ENCODE measurements at places on chromosomes 7 and 10.

DNA sequence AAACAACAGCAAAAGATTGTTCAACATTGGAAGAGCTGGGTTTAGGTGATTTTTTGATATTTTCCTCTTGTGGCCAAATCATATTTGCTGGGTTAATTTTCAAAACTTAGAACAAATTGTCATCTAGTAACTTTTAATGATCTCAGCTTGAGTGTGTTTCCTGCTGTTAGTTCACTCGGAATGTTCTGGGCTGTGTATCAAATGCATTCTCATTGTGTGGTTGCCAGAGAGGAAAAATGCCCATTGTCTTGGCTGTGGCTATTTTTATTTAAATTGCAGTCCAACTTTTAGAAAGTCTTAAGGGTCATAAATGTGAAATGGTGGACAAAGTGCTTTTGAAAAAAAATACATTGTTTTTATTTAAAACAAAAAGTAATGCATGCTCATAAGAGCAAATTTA is 542.0 kb downstream of the TNS3 start:
- DNase-seq = no peak

DNA sequence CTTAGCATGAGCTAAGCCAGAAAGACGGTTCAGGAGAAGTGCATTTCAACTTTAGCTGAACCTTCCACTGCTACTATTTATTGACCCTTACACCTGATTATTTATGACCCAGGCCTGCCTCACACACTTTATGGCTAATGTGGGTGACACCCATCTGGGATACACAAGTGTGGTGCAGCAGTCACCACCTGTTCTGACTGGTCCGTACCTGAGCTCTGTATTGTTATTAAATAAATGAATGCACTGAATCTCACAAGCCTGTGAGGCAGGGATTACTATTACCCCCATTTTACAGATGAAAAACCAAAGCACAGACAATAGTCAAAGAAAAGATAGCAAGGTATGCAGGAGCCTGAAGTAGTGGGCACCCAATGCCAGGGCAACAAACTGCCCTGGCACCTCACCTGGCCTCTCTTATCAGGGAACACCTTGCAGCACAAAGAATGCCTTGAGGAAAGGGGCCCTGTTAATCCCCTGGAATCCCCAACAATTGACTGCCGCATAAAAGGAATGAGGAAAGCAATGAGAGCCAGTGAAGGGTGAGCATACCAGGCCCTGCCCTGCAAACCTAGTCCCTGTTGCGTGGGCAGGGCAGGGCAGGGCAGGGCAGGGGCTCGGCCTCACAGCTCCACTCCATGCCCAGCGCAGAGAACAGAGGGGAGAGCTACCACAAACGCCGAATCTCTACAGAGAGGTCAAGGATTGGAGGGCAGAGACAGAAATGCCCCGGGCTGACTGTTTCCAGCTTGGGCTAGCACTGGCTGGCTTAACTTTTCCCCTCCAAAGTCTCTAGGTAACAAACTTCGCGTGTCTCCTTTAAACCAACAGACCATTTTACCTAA is 1.3 kb downstream of the ANXA11 start:
- no peak for DNase-seq

DNA sequence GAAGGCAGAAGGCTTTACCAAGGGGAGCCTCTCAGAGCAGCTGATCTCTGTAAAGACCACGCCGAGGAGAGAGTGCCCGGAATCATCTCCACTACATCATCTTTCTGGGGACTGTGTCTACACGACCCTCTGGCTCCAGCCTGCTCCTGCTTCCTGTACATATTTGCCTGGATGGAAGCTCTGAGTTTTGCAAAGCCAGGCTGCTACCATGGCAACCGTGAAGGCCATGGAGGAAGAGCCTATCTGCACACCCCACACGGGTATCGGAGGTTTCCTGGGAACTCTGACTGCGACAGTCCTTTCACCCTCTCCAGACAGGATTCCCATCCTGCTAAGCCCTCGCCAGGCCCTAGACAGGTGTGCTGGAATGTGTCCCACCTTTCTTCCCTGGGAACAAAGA is 83.4 kb upstream of the TNRC18 start:
- no peak for DNase-seq

DNA sequence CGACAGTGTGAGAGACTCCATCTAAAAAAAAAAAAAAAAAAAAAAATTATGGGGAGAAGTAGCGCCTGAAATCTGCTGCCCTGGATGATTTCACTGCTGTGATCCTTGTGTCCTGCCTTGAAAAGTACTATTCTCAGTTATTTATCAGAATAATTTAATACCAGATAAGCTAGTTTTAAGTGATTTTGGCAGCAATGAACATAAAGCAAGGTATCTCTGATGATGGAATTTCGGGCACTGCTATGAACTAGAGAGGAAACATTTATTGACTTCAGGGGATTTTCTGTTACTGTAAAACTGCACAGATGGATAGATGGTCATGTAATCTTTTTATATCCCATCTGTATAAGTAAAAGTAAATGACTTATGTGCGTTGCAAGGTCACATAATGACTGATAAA is 619.1 kb upstream of the ANKRD30A start:
- no peak for DNase-seq

DNA sequence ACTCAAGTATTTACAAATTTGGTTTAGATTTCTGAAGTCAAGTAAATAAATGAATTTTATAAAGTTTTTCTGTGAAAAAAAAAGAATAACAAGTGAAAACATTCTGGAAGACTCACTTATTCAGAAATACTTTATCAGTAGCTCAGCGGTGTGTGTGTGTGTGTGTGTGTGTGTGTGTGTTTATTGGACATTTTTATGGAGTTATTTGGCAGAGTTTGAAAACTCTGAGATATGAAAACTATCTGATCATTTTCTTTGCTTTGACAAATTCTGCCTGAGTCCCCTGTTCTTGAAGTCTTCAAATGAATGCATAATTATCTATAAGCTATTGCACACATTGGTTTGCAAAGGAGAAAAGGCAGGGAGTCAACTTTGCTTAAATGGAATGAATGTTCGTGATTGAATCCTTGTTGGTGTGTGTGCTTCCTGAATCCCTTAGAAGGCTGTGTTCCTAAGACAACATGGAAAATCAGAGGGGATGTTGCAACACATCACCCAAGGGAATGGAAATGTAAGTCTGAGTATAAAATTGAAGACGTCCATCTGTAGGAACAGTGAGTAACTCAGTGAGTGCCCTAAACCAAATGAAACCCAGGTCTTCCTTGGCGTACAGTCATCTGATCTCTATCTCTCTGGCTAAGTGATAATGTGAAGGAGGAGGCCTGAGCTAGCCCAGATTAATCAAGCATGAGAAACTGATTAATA is 160.9 kb downstream of the REEP3 start:
- no peak for DNase-seq

DNA sequence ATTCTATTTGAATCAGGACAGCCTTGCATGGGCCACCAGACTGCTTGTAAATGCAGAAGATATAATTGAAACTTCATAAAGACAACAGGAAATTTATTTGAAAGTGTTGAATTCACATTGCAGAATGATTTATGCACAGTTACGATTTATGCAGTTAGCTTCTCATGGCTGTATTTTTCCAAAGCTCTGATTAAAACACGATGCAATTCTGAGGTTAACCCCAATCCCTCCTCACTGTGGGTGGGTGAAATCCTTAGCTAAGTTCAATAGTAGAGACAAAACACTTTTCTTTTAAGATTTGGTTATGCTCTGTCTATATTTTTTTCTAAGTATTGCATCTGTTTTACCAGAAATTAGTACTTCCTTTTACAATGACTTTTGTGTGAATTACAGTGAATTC is 728.8 kb upstream of the IGFBP3 start:
- DNase-seq = no peak

DNA sequence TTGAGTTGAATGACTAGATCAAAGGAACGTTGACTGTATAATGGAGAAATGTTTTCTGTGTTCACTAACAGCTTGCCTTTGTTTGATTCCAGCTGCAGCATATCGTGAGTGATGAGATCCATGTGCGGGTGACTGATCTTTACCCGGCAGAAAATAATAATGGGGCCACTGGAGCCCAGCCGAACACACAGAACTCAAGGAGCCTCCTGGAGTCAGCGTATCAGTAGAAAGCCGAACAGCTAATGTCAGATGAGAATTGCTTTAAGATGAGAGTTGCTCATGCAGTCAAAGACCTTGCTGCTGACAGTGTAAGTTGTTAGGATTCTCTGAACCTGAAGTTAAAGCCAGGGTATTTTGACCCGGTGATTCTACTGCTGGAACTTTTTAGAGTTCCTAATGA is 34.3 kb upstream of the MTPAP start:
- DNase-seq = no peak

DNA sequence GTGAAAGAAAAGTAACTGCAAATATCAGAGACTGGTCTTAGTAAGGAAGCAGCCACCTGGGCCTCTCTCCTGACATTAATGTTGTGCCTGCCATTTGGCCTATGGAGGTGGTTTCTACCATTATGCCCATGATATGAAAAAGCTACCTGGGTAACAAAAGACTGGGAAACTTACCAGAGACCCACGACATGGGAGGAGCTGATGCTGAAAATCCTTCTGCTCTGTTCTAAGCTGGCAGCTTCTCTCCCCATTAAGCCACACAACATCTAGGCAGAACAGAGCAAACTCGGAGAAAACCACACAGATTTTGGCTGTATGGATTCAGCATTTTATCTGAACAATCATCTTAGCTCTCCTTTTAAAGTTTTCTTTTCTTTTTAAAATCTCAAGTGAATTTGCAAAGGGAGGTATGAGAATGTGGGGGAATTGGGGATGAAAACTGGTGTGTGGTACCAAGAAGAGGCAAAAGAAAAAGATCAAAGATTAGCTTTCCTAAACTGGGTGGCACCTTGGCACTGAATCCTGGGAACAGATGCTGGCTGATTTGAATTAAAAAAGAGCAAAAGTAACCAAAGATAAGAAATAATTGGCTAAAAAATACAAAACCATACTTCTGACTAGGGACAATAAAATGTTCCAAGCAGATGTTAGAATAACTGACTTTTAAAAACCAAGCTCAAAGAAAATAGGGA is 128.6 kb upstream of the ANKRD1 start:
- no peak for DNase-seq

DNA sequence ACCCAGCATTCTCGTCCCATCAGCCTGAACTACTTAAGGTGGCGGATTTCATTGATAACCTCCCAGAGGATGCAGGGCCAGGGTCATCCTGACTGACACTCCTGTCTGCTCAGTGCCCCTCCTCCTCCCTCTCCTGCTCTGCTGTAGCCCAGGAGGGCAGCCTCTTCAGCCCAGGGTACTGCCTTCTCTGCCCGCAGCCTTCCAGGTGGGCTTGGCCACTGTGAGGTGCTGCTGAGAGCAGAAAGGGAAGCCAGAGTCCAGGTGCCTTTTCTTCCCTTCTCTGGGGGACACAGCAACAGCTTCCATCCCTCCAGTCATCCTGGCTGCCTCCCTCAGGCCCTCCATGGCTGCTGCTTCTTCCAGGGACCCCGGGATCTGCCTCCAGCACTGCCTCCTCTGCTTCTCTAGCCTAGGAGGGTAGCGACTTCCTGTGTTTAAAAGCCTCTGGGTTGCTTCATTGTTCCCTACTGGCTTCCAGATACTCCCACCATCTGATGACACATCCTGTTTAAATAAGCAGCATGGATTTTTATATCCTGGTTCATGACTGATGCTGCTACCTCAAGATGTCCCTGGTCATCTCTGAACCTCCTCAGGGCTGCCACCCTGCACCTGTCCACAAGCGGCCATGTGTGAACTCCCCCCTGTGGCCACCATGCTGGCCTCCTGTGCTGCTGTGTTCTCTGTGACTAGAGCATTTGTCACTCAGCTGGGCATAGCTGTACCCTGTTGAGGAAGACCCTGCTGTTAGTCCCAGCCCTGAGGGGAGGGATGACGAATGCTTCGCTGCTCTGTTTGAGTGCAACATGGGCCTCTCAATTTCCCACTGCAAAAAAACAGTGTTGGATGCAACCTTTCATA is 55.8 kb downstream of the AKR1C4 start:
- DNase-seq = no peak

DNA sequence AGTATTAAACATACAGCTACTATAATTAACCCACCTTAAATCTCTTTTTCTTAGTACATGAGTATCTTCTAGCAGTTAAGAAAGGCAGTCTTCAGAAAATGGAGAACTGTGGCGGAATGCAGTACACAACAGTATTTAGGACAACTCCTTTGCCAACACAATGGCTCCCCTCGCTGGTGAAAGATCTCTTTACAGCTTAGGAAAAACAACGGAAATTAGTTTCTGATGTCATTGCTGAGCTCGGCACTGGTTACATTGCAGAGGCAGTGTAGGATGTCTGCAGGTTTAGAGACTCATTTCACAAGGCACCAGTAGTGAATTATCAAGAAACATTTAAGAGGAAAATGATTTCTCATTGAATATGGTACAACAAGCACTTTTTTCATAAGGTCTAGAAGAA is 43.4 kb downstream of the GLRX3 start:
- DNase-seq = no peak

DNA sequence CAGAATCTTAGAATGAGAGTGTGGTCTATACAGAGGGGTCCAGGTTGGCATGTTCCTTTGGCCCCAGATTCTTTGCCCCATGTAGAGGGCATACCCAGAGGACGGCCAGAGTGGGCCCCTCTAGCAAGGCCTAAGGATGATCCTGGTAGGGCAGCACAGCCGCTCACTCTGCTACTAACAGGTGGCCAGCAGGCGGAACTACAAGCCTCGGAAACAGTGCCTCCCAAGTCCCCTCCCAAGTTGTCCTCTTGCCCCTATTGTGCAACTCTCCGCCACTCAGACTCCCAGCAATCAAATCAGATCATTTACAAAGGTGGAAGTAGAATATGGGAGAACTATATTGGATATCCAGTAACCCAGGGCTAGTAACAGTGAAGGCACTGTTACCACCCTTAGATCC is 107.4 kb downstream of the STRA8 start:
- no peak for DNase-seq

GRCh38 chr7:30041526-30042269 is 13.5 kb downstream of the PLEKHA8 start:
- no peak for DNase-seq

DNA sequence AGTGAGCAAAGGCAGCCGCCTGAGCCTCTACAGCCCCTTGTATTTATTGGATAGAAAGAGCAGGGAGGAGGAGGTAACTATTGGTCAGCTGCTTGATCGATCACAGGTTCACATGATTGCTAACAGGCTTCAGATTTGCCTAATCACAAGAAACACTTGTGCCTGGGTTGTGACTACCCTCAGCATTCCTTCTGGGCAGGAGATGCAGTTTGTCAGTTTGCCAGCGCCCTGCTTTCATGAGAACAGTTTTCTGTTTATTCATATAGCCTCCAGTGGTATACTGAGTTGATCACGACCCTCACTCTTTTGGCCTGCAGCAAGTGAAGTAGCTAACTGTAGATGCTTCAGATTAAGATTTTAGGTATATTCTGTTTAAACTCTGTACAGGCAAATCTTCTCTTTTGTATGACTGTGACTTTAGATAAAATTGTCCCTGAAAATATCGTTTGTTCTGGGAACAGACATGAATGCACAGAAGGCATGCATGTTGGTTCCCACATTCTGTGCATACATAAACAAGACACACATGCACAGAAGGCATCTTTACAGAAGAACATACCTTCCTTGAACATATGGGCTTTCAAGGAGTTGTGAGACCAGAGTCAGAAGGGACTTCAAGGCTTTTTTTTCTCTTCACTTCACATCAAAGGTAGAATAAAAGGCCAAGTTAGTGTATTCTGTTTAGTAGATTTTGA is 422.4 kb upstream of the STEAP1 start:
- DNase-seq = no peak

- no peak for DNase-seq
Measured at GRCh38 chr10:70714245-70714644, 41.9 kb downstream of the ADAMTS14 start.

GRCh38 chr7:38374507-38374906 is 101.1 kb upstream of the TARP start:
- peak; percentile 20 for DNase-seq

All from GM18507 (cell line).